ENCODE measurements at places on chromosomes 12 and 14. TPM values are rescaled to one million over a fixed set of nuclear protein-coding genes. Genes with fewer than 3 reads are reported as not detected.

Gene CMTM5
- not detected for total RNA-seq

Gene SLC6A15
- 53.1 TPM for total RNA-seq

Gene CPNE6
- not detected for total RNA-seq

Gene IFNG-AS1
- under 0.01 TPM for total RNA-seq

Gene TAS2R50
- total RNA-seq, result 1.7 TPM

Gene AICDA
- not detected for total RNA-seq

Gene GPR137C
- 0.79 TPM for total RNA-seq

Gene CDK2
- 4.5 TPM for total RNA-seq

Gene SMCO3
- total RNA-seq, result not detected

Gene LHX5
- not detected for total RNA-seq

Measured in bronchial smooth muscle cell (primary cell).